AG10803 (cell line): ENCODE measurements at places on chromosomes 11 and 22.

DNA sequence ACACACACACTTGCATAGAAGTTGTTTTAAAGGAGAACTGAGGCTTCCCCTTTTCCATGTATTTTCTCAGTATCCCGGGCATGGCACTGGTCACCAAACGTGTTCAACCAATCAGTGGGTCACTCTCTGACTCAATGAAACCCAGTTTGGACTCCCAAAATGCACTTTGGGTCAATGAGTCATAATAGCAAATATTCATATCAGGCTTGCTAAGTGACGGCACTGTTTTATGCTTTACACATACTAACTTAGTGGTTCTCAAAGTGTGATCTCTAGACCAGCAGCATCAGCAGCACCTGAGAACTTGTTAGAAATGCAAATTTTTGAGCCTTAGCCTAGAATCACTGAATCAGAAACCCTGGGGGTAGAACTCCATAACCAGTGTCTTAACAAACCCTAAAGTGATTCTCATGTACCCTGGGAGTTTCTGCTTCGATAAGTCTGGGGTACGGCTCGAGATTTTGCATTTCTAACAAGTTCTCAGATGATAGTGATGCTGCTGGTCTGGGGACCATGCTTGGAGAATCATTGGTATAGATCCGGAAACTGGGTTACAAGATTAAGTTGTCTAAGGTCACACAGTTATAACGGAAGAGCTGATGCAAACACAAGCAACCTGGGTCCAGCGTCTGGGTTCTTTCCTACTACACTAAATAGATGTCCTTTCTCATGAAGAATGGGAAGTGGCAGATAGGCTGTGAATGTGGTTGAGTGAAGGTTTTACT lies 35.6 kb downstream of the ETS1 start:
- no peak for DNase-seq

DNA sequence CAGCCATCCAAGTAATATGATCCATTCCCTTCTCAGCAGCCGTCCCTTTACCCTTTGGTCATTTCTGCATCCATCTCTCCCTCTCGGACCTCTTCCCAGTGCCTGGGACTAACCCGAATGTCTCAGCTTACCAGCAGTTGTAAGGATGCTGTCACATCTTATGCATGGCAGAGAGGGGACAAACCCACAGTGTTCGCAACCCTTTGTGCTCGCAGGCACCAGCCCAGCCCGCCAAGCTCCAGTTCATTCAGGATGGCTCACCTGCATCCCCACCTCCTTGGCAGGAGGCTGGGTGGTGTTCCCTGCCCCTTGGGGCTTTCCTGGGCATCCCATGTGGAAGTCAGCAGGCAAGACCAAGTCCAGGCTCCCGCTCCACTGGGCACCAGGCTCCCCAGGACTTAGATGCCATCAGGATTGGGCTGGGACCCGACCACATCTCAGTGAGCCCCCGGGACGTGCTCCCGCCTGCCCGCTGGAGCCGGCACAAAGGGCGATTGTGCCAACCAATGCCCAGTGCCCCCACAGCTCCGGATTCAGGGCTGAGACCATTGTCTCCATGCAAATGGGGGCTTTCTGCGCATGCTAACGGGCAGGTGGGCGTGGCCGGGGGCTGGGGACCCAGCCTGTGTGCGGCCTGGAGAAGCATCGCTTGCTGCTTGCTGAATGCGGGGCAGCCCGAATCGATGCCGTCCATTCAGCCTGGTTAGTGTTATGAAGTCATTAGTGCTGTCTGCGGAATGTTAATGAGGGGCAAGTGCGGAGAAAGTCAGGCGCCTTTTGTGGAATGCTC lies 108.6 kb downstream of the KCNQ1OT1 start:
- DNase-seq, result no peak

- DNase-seq, result no peak
Measured at GRCh38 chr11:128328955-128329551, 258.3 kb downstream of the ETS1 start.

DNA sequence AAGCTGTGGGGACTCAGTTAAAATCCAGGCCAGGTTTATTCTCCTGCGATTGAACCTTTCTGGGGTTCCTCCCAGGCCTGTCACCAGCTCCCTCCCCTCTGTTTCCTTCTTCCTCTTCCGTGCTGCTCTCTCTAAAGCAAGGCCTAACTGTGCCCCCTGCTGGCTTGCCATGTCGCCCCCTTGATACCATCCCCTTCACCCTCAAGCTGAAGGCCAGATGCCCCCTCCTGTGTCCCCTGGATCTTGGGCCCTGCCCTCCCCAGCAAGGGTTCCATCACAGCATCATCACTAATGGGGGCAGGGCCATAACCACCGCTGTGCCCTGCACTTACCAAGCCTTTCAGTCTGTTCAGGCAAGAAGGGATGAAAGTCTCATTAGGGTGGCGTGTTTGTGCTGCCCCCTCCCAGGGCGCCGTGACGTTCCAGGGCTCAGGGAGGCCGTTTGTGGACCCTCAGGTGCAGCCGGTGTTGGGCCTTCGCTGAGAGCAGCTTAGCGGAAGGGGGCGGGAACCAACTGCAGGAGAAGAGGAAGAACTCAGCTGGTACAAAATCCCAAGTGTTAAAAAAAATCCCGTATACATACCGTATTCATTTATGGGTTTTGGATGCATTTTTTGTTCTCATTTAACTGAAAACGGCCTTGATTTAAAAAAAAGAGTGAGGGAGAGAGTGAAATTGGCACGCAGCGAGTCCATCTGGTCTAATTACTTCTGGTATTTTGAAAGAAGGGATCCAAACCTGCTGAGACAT lies 69.9 kb downstream of the MPPED1 start:
- no peak for DNase-seq

- DNase-seq, result no peak
Measured at GRCh38 chr11:132909021-132909606, 623.2 kb downstream of the OPCML start.

- peak; percentile 98 for DNase-seq
Measured at GRCh38 chr11:69444381-69445130, 36.9 kb upstream of the LINC01488 start.

GRCh38 chr22:36463783-36464184 lies 17.7 kb downstream of the TXN2 start:
- no peak for DNase-seq

DNA sequence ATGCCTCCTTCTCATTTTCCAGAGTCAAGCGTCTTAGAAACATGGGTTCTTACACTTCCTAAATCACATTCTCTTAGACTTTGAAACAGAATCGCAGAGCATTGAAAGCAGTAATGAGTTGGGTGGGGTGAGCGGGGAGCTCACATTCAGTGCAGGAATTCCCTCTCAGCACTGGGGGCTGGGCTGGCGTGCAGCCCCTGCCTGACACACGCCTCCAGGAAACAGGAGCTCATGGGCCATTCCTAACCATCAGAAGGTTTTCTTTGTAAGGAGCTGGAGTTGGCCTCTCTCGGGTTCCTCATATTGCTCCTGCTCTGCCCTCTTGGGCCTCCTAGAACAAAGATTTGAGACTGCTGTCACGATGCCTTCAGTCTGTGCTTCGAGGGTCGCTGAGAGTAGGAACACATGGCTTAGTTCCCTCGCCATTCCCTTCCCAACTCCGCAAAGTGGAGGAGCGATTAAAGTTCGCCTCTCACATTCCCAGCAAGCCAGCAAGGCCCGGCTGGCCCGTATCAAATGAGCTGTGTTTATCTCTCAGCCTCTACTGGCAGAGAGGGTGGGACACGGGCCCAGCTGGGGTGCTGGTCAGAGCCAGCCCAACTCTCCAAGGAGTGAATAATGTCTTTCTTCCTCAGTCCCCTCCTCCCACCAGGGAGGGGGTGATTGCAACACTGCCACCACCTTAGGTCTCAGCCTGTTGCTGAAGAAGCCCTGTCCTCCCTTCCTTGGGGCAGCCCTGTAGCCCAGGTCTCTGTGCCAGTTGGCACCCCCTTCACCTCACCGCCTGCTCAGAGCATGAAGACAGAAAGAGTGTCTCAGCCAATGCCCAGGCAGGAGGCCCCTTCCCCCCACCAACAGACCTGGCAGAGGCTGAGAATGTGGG lies 10.4 kb downstream of the CHRDL2 start:
- peak; percentile 26 for DNase-seq

DNA sequence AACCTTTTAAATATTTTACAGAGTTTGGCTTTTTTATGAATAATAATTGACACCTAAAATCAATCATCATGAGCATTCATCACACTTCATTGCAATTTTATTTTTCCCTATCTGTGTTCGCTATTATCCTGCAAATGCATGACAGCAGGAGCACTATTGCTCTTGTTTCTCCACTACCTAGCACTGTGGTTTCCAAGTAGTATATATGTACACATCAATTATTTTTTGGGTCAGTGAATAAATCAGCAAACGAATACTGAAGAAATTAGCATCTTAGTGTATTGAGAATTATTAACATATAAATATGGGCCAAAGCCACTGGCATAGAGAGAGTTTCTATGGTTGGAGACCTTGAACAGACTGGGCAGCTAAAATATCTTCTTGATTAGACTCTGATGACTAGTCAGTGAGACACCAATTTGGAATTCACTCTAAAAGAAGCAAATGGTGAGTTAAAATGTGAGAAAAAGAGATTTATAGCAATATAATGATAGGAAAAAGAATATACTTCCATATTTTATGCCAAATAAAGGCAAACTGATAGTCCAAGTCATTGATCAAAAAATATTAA lies 731.1 kb upstream of the LUZP2 start:
- DNase-seq, result peak; percentile 43

GRCh38 chr11:107916671-107917241 lies 11.5 kb upstream of the RAB39A start:
- DNase-seq, result peak; percentile 18

DNA sequence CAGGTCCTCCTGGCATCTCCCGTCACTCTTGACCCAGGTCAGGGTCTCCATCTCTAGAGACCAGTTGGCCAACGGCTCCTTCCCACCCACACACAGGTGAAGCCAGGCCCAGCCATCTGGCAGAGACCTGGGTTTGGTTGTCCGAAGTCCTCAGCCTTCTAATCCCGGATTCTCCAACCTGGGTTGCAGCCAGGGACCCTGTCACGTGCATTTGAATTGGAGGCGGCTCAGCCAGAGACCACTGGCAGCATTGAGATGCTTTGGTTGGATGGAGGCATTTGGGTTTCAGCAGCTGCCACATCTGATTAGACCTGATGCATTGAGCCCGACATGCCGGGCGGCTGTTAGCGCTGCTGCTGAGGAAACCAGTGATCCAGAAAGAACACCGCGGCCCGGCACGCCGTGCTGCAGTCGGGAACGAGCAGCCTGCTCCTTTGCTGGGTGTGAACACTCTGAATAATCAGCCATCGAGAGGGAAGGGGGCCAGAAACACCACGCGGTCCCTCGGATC lies 163.2 kb downstream of the BRD1 start:
- DNase-seq, result no peak
